Hematopoietic multipotent progenitor cell treated with erythropoietin and hydrocortisone succinate and interleukin-3 and kit ligand, for 4 days (in vitro differentiated cells): ENCODE measurements at places on chromosomes 2 and 18.
A peak's percentile ranks its signal among the peaks of the same experiment; 100 is the strongest.

DNA sequence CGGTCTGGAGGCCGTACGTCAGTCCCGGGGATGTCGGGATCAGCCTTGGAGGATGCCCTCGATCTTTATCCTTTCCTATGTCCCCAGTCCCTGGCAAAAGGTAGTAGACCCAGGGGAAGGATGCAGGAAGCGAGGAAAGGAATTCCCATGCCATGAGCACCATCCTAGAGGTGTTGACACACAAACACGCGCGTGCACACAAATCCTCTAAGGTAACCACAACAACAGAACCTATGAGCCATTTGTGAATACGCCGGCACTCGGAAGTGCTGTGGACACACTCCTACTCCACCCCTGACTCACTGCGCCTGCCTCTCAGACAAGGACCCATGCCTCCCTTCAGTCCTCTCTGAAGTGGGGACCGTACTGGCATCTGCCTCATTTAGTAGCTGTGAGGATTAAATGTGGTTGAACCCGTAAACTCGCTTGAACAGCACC, 11.3 kb upstream of the MLPH start:
- DNase-seq: peak; percentile 45

- no peak for DNase-seq
These were observed 549.9 kb upstream of the ACVR2A start for GRCh38 chr2:147294825-147295392.

DNA sequence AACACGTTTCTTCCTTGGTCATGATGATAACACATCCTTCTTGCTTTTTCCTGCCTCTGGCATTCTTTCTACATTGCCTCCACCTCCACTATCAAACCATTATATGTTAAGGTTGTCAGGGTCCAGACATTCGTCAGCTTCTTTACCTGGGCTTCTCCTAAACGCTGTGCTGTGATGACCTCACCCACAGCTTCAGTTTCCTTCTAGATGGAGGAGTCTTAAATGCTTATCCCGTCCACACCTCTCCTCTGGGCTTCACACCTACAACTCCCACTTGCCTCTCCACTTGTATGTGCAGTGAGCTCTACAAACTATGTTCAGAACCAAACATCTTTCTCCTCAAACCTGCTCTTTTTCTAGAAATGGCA, 666 bp upstream of the STAT1 start:
- no peak for DNase-seq

DNA sequence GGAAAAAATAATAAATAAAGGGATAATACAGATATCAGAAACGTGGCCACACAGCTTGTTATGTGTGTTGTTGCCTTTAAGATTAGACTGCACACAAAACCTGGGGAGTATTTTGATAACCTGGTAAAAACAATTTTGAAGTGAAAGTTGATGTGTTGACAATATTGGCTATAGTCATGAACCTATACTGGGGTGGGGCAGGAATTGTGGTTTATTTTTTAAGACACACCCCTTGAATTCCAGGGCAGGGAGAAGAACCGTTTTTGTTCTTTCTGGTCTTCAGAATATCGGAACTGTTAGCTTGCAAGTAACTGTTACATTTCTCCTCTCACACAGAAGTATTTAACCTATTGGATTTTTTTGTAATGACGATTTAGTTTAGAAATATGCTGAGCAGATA, 80.4 kb downstream of the LIMS1 start:
- DNase-seq: peak; percentile 59

DNA sequence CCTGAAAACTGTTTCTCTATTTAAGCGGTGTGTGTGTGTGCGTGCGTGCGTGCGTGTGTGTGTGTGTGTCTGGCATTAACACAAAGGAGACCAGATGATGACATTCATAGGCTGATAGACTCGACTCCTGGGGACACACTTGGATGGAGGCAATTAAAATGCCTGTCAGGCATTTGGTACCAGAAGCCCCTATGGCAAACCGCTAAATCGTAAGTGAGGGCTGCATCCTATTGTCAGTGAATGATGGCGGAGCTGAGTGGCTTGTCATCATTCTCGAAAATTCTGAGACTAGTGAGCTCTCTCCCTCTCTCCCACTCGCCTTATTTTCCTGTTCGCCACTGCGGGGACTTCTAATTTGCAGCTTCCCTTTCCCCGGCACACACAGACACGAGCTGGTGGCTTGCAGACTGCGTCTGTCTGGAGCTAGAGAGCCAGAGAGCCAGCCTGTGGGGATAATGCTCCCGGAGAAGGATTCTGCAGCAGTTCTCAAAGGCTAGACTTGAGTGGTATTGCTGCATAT, 155.4 kb downstream of the MAP2 start:
- DNase-seq: peak; percentile 15

DNA sequence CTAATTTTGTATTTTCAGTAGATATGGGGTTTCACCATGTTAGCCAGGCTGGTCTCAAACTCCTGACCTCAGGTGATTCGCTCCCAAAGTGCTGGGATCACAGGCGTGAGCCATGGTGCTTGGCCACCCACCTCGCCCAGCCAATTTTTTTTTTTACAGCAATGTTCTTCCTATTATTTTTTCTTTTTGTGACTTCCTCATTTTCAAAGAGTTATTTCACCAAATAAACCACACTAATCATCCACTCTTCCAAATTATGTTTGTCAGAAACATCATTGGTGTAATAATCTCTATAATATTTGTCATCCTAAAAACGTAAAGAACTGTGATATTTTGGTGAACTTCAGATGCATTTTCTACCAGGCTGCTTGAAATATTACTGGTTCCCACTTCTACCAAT, 16.3 kb upstream of the PDCL3 start:
- peak; percentile 38 for DNase-seq

GRCh38 chr2:46530639-46531038, 51.3 kb downstream of the TMEM247 start:
- no peak for DNase-seq

GRCh38 chr18:79736230-79736629, 56.6 kb downstream of the CTDP1 start:
- DNase-seq: no peak

GRCh38 chr18:56402872-56403516, 235.4 kb downstream of the TXNL1 start:
- DNase-seq: no peak

- DNase-seq: no peak
These were observed 48.5 kb upstream of the DOCK10 start for GRCh38 chr2:225090746-225091145.

DNA sequence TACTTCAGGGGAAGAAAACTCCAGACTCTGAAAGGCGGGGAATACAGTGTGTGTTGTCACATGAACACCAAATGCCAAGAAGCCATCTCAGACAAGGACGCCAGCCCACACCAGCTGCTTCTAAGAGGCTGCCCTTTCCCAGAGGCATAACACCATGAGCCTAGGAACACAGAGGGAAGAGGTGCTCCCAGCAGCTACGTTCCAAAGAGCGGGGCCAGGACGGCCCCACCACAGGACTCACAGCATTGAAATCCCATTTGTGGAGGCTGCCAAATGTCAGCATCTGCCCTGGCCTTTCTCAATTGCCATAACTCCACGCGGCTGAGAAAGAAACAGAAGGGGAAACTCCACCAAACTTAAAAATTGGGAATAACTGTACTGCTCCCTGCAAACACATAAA, 20.1 kb upstream of the ID2 start:
- DNase-seq: no peak

GRCh38 chr2:85134255-85134895, 1.2 kb downstream of the TCF7L1 start:
- peak; percentile 37 for DNase-seq

DNA sequence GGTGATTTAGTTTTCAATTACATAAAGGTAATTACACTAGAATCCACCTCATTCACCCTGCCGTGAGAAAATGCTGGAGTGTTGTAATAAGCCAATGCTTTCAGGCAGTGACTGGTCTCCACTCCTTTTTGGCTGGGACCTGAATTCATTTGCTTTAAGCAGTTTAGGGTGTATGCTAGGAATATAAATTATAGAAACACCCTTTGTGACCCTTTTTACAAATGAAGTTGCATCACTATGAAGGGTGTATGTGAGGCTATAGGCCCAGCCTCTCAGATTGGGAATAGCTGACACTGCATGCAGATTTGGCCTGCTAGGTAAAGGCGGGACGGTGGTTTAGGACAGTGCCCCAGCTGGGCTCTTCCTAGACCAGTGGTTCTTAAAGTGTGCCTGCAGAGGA, 50.8 kb upstream of the NFE2L2 start:
- no peak for DNase-seq

- DNase-seq: no peak
These were observed 950.1 kb downstream of the TRIB2 start for GRCh38 chr2:13666582-13667414.

DNA sequence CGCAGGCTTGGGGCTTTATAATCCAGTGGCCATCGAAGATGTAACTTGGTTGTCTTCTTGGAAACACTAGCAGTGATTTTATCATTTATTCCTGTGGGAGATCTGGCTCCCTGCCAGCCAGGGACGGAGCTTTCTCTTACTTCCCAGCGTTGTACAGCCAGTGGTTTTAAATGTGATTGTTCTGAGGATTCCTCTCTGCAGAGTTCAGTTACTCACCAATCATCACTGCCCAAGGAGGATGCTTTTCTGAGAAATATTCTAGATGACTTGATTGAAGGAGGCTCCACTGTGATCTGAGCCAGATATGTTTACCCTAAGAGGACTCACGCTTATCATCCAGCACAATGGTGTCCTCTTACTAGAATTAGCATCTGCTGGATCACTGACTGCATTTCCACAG, 744.3 kb downstream of the RNF144A start:
- DNase-seq: no peak

DNA sequence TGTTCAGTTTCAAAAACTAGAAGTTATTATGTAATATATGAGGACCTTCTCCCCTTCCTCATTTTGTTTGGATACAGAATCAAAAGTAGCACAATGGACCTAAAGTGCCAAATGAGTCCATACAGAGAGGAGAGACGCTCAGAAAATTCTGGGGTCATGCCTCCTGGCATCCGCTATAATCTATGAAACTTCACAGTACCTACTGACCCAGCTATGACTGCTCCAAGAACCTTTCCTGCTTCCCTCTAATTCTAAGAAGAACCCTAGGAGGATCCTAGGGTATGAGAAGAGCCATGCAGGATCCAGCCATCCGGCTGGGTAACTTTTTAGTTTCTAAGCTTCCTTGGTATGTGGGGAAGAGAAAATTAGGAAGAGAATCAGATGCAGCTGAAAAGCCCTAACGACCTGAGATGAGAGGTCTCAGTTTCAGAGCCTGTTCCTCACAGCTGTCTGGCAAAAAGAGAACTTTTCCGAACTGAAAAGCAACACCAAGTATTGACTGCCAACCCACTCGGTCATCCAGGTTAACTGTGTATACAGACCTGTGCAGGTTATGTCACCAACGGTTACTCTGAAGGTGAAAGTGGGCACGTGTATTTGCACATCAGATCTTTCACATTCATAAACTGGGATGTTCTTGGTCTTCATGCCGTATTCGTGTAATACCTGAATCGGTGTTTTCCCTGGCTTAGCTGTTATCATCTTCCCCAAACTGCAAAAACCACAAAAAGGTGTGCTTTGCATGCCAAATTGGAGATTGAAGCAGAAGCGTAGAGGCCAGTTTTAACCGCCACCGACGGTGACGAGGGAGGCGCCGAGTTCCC, 1.1 kb downstream of the PRKRA start:
- peak; percentile 22 for DNase-seq

GRCh38 chr2:4139731-4140130, 436.4 kb downstream of the DCDC2C start:
- no peak for DNase-seq

GRCh38 chr2:188582211-188582610, 290.5 kb downstream of the GULP1 start:
- DNase-seq: no peak

GRCh38 chr2:149507974-149508373, 79.6 kb downstream of the MMADHC start:
- no peak for DNase-seq

DNA sequence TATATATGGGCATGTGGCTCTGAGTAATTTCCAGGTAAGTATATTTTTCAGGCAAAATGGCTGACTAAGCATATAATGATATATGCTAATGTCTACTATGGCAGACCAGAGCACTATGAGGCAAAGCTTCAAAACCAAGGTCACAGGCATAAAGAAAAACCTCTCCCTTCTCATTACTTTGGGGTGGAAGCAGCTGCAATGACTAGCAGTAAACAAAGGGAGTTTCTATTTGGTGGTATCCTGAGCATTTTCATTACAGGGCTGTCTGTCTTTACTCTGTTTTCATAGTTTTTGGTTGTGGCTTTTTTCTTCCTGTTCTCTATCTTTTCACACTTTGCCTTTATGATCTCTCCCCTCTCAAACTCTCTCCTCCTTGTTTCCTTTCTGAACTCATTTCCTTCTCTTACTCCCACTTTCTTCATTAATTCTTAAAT, 15.6 kb downstream of the PDE6D start:
- DNase-seq: peak; percentile 8

- no peak for DNase-seq
These were observed 196.9 kb downstream of the MYCN start for GRCh38 chr2:16137080-16137755.

- peak; percentile 34 for DNase-seq
These were observed 990.2 kb downstream of the TSN start for GRCh38 chr2:122745603-122746002.

DNA sequence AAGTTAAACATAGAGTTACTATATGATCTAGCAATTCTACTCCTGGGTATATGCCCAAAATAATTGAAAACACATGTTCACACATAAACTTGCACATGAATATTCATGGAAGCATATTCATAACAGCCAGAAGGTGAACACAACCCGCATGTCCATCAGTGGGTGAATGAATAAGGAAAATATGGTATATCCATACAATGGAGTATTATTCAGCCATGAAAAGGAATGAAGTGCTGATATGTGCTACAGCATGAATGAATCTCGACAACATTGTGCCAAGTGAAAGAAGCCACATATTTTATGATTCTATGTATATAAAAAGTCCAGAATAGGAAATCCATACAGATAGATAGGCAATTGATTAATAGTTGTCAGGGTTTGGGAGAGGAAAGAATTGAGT, 15.9 kb downstream of the COL4A4 start:
- no peak for DNase-seq

DNA sequence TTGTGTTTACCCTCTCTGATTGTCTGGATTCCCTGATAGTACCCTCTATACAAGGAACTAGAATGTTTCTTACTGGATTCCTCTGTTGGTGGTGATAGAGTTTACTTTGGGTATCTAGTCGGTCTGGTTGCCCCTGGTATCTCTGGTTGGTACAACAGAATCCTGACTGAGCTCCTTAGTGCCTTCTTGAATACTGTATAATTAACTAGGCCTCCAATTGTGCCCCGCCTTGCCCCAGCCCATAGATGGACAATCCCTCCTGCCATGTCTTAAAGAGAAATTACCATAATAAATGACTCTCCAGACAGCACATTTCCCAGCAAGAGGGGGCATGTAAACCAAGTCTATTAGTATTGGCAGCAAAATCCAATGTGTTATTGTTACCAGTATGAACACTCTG, 2.3 kb downstream of the SCN1A start:
- no peak for DNase-seq

DNA sequence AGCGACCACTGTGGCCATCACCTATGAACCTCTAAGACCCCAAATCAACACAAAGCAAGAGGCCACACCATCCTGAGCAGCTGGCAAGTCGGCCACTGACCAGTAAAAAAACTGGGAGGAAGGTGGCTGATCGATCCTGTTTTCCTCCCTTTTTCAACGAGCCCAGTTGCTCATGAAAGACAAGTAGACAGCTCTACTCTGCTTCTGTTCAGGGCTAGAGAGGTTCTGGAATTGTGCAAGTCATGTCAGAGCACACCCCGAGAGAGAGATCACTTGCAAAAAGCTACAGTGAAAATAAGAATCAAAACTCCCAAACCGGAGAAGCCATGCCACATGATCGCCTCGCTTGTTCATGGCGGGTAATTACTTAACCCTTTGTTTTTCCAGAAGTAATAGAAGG, 34.6 kb downstream of the ZNF516 start:
- DNase-seq: no peak

- DNase-seq: no peak
These were observed 183.8 kb upstream of the STON1 start for GRCh38 chr2:48346124-48346536.
